8988T (cell line): ENCODE measurements at places on chromosomes 4 and X.

- DNase-seq = no peak
Observed at GRCh38 chrX:145654486-145654885, 163.1 kb upstream of the SLITRK2 start.

GRCh38 chrX:73930300-73930699 is 367.3 kb downstream of the CHIC1 start:
- no peak for DNase-seq

GRCh38 chrX:48927123-48927522 is 8.3 kb upstream of the PIM2 start:
- DNase-seq = no peak

- DNase-seq = no peak
Observed at GRCh38 chr4:73844806-73845205, 8.3 kb upstream of the PF4V1 start.

- no peak for DNase-seq
Observed at GRCh38 chr4:29259556-29259955, 1460.6 kb upstream of the PCDH7 start.

GRCh38 chrX:107708762-107709161 is 66.8 kb downstream of the TSC22D3 start:
- DNase-seq = no peak

DNA sequence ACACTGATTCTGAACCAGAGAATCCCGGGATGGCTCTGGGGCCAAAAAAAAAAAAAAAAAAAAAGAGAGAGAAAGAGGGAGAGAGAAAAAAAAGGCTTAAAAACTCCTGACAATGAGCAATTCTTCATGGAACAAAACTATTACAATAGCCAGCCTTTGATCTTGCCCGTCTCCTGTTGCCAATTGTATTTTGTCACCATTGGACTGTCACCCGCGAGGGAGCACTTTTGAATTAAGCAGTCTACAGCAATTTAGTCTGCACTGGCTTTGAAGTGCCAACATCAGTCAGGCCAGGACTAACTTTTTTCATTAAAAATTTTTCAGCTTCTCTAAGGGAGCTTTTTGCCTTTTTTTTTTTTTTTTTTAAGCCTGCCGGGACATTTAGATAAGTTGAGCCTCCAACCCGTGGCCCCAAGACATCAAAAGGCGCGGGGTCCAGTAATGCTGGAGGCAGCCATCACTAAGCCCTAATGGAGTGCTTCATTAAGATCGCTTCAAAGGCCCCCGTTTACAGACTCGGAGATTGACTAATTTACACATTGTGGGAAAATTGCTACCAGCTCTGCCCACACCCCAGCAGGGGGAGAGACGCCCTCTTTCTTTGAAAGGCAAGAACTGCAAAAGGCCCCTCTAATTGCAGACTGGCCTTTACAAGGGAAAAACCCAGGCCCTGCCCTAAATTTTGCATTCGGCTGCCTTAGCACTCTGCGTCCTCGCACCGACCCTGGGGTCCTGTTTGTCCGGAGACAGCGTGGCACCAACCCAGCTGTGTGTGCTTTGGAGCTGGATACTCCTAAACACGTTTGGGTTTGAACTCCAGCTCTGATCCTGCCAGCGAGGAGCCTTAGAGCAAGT is 98.1 kb upstream of the MSX1 start:
- DNase-seq = peak; percentile 41

DNA sequence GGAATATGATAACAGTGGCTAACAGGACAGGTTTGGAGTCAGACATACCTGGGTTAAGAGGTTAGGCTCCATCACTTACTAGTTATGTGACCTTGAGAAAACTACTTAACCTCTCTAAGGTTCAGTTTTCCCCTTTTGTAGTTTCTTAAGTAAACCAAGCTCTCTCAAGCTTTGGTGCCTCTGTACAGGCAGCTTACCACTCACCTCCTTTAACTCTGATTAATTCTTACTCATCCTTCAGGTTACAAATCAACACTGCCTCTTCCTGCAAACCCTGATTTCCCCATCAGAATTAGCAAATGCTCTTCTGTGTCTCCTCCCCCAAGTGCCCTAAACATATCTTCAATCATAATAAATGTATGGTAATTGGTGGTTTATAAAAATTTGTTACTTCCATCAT is 3.5 kb upstream of the SERTM2 start:
- DNase-seq = no peak

DNA sequence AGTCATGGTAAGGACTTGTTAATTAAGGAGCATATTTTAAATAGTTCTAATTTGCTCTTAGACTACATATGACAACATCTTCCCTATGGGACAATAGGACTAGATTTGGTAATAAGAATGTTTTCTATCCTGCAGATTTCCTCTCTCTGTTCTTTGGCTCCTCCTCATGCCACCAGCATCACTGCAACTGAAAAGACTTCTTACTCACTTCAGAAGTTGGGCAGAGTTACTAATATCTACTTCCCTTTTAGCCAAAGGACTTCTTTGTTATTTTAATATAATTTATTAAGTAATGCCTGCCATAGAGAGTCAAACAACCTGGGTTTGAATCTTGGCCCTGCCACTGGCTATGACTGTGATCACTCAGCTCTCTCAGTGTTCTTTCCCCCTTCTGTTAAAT is 16.4 kb downstream of the MMAA start:
- no peak for DNase-seq

DNA sequence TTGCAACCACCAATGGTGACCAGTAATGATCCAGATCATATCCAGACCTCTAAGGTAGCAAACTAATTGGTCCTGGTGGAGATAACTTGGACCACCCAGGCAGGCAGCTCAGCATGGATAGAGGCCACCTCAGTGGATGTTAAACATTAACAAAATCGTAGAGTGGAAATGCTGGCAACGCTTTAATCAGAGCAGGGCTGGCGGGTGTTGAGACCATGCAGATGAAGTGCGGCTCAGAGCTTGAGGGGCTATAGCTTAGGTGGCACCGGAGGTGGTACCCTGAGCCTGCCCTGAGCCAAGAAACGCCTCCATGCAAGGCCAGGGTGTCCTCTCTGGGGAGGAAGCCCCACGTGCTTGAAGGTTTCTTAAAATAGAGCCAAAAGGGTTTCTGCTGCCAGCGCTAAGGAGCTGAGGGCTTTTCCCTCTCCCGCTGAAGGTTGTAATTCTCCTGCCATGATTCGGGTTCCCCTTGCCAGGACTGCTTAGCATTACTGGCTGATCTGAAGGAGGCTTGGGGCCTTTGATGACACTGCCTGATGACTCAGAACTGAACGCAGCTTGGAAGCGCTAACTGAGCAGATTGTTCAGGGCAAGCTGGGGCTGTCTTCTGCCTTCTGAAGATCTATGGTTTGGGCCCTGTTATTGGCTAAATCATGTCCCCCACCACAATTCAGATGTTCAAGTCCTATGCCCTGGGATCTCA is 177.8 kb upstream of the ATP6AP2 start:
- no peak for DNase-seq

- no peak for DNase-seq
Observed at GRCh38 chrX:143336261-143336660, 181.0 kb downstream of the SPANXN3 start.

- DNase-seq = no peak
Observed at GRCh38 chrX:101191217-101191750, 28.3 kb upstream of the DRP2 start.
